ENCODE measurements at places on chromosomes 5 and 9. TPM values are rescaled to one million over a fixed set of nuclear protein-coding genes. Genes with fewer than 3 reads are reported as not detected.

The ZNF300 gene
- 2.1 TPM for total RNA-seq

The CCL27 gene
- total RNA-seq = 357 TPM

GRCh38 chr9:89252651-89253267 is 58.2 kb upstream of the CKS2 start:
- DNase-seq = no peak

- no peak for DNase-seq
Measured at GRCh38 chr5:37717613-37718431, 122.0 kb downstream of the GDNF start.
